NCI-H2029 (cell line): ENCODE measurements at places on chromosomes 7 and 10.

- no peak for DNase-seq
These were observed 54.6 kb upstream of the NRG3 start for GRCh38 chr10:81820418-81820817.

GRCh38 chr7:38660427-38661099 lies 29.4 kb upstream of the AMPH start:
- DNase-seq = peak; percentile 52

DNA sequence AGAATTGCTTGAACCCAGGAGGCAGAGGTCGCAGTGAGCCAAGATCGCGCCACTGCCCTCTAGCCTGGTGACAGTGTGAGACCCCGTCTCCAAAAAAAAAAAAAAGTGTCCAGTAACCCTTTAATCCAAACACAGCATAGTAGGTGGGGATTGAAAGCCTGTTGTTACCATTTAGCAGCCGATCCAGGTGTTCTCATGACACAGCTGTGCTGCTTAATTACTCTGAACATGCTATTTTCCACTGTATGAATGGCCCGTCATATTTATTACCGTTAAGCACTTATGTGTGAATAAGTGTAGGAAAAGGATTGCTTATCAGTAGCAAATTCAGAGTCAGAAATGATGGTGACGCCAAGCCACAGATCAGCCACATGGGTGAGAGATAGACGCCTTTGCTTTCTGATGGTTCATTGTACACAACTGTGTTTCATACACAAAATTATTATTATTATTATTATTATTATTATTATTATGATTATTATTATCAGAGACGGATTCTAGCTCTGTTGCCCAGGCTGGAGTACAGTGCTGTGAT lies 11.6 kb upstream of the ORAI2 start:
- DNase-seq = no peak

GRCh38 chr7:159179241-159179640 lies 34.6 kb upstream of the VIPR2 start:
- DNase-seq = no peak

GRCh38 chr7:100120733-100121036 lies 1.3 kb downstream of the CNPY4 start:
- DNase-seq = no peak

GRCh38 chr10:110305767-110306451 lies 1.2 kb upstream of the SMNDC1 start:
- peak; percentile 4 for DNase-seq

GRCh38 chr7:22896917-22897316 lies 74.3 kb upstream of the TOMM7 start:
- no peak for DNase-seq

DNA sequence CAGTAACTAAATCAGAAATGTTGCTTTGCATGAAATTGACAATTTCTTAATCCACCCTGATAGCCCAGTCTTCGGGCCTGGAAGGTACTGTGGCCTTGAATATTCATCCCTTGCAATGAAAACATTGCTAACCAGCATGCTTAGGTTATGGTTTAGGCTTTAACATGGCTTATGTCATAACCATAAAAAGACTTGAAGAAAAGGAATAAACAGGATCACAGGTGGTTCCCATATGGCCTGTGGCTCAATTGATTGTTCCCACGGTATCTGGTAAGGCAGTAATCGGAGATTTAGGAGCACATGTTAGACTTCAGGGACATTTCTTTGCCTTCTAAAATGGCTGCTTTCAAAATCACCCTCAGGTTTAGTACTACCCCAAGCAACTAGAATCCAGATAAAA lies 139.5 kb downstream of the ST7 start:
- DNase-seq = no peak

DNA sequence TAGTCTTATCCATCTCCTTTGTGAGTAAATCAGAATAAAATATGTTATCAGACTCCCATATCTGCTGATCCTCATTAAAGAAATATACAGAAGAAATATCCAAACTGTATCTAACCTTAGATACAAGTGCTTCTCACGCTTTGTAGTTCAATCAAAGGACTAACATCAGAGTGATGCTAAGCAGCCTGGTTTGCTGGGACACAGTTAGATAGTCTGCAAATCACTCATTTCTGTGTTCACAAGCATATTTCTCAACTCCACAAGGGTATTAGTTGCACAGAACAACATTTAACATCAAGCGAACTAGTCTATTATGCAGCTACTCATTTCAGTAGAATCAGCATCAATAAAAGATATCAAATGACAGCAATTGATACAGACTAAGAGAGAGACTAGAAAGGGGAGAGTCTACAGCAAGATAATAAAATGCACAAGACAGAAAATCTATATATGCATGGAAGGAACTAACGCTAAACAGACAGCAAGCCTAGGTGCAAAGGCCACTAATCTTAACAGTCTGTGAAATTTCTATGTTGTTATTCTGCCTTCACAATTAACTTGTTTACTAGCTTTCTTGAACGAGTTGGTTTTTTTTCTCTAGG lies 30.0 kb downstream of the DNAJC12 start:
- DNase-seq = no peak

- DNase-seq = no peak
These were observed 70.7 kb downstream of the RBAK start for GRCh38 chr7:5116359-5116758.

- peak; percentile 33 for DNase-seq
These were observed 650.5 kb upstream of the SORCS1 start for GRCh38 chr10:107814865-107815487.

GRCh38 chr10:133379152-133379800 lies at the start of gene PAOX:
PAOX (plus strand) TSS chr10:133379262; CDS start chr10:133379317, 55 bp downstream.
- DNase-seq = no peak

- DNase-seq = no peak
These were observed 3.4 kb upstream of the ZNF503 start for GRCh38 chr10:75404815-75405597.

GRCh38 chr10:132107949-132108877 lies 42.5 kb downstream of the JAKMIP3 start:
- no peak for DNase-seq

GRCh38 chr10:52703898-52704297 lies 68.7 kb downstream of the MBL2 start:
- DNase-seq = no peak

- no peak for DNase-seq
These were observed 151.5 kb upstream of the COL1A2 start for GRCh38 chr7:94243066-94243711.
